ENCODE measurements at places on chromosomes 6 and 20. TPM values are rescaled to one million over a fixed set of nuclear protein-coding genes. Genes with fewer than 3 reads are reported as not detected.

DNA sequence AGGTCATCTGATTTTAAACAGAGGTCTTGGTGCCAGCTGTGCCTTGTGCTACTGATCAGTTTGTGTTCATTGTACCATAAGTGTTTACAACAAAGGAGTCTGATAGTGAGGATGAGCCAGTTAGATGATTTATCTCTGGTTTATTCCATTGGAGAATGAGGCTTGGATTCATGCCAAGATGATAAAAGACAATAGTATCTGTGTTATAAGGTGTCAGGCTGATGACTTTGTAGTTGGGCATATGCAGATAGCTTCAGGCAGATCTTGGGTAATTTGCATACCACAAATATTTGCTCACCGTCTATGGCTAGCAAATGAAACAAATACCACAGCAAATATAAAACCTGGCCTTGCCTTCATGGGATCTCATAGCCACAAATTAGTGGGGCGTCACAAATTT, 43.3 kb upstream of the PHACTR2 start:
- DNase-seq = no peak

DNA sequence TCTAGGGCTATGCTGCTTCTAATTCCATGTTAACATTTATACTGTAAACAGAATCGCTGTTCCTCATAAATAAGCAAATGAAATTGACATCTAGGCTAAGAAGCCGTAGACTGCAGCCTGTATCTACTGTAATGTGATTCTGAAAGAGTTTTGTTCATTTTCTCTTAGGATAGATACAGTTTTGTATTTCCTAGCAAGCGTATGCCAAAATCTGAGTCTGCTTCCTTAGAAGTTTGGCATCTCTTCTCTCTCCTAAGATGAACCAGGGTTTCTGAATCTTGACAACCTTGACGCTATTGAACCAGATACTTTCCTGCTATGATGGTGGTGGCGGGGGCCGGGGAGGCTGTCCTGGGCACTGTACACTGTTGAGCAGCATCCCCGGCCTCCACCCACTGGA, 198.0 kb downstream of the TSHZ2 start:
- DNase-seq = no peak

GRCh38 chr6:87721311-87721710, 19.3 kb upstream of the AKIRIN2 start:
- DNase-seq = no peak

- DNase-seq = no peak
These were observed 35.0 kb upstream of the CD93 start for GRCh38 chr20:23120936-23121750.

- DNase-seq = no peak
These were observed 641.7 kb upstream of the GJE1 start for GRCh38 chr6:141490982-141491381.

DNA sequence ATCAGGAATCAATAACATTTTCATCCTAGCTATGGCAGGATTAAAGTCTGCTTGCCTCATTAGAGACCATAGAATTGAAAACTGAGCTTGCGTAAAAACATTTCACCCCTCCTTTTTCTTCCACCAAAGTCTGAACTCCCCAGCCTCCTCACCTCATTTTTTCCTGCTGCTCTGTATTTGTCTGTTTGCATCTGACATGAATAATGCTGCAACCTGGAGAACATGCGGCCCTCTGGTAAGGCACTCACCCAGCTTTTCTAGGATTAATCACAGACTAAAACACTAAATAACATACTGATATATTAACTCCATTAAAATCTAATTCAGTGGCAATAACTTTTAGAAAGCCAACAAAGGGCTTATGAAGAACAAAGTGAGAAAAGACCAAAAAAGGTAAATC, 677.7 kb upstream of the NRSN1 start:
- DNase-seq = no peak

- no peak for DNase-seq
These were observed 295.3 kb upstream of the FOXQ1 start for GRCh38 chr6:1016329-1017302.

- DNase-seq = no peak
These were observed 872.9 kb upstream of the SLC35B3 start for GRCh38 chr6:9308284-9308683.

DNA sequence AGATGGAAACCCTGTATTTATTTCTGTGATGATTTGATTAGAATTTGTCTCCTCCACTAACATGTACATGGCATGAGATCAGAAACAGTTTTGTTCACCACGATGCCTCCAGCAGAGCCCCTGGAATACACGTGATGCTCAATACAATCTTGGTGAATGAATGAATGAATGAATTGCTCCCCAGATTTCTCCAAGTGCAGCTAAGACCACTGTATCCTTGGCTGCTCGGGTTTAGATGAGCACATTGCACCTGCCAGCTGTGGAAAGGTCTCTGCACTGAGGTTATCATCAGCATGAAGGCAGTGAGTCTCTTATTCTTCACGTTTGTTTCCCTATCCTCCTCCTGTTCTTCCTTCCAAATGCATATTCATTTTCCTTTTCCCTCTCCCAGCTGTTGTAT, 17.9 kb downstream of the CASS4 start:
- no peak for DNase-seq

DNA sequence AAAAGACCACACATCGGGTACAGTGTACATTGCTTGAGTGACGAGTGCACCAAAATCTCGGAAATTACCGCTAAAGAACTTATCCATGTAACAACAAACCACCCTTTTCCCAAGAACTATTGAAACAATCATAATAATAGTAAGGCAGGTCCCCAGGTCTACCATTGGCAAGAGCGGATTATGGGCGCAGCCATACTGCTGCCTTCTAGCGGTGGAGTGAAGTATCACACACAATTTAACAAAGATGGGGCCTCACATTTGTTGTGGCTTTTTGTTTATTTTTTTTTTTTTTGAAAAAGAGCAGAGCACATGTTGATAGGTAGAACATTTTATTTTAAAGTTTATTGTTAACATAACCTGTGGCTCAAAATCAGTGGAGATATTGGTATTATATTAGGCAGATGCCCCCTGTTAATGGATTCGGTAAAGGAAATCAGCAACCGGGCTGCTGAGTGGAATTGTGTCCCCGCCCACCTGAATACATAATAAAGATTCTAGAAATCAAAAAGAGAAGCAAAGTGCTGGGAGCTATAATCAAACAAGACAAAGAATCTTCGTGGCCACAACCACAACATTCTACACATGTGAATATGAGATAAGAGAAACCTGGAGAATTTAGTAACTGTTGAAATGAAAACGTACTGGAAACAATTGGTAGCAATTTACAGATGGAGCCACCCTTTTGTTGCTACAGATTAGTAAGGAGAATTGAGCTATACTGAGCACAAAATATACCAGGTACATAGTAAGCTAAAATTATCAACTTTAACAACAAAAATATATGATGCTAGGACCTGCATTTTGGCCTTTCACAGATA, 94.2 kb upstream of the EXOC2 start:
- no peak for DNase-seq

GRCh38 chr6:35624341-35625070, 64.2 kb downstream of the FKBP5 start:
- DNase-seq = no peak

DNA sequence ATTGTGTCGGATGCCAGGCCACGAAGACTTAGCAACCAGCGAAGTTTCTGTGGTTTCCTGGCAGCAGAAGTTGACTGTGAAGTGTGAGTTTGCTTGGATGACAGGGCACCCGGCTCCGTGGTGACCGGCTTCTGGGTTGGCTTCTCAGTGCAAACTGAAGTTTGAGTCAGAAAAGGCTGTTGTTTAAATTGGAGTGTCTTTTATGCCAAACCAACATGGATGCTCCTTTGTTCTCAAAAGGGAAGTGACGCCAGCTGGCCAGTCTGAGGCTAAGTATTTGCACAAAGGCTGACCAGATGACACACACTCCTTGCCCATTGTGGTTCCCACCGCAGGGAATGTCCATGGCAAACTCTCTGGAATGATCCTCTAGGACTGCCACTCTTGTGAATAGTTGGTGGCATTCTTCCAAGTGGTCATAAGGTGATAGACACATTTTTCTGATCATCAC, 164.8 kb upstream of the QKI start:
- no peak for DNase-seq

DNA sequence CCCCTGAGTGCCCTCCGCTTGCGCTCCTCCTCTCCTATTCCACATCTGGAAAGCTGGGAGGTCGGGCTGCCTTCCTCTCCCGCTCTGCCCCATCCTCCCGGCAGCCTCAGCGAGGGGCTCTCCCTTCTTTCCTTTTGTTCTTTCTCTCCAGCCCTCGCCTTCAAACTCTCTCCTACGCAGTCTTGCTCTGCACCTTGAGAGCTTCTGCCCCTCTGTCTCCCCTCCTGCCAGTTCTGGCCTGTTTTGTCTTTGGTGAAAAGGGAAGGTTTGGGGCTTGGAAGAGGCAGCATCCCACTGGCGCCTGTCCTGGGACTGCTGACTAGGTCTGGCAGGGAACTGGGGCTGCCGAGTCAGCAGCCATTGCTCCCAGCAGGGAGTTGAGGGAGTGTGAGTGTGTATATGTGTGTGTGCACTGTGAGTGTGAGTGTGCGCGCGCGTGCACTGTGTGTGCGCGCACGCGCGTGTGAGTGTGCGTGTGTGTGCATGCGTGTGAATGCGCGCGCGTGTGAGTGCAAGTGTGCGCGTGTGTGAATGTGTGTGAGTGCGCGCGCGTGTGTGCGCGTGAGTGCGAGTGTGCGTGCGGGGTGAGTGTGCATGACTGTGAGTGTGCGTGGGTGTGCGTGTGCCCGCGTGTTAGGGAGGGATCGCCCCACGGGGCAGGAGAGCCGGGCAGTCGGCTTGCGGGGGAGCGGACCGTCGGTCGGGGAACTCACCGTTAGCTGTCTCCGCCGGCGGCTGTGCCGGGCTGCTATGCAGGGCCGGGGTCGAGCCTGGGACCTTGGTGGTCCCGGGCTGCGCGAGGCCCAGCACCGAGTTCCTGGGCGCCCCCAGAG, 523 bp downstream of the CPXM1 start:
- no peak for DNase-seq

GRCh38 chr6:84072442-84072997, 38.9 kb downstream of the MRAP2 start:
- no peak for DNase-seq

DNA sequence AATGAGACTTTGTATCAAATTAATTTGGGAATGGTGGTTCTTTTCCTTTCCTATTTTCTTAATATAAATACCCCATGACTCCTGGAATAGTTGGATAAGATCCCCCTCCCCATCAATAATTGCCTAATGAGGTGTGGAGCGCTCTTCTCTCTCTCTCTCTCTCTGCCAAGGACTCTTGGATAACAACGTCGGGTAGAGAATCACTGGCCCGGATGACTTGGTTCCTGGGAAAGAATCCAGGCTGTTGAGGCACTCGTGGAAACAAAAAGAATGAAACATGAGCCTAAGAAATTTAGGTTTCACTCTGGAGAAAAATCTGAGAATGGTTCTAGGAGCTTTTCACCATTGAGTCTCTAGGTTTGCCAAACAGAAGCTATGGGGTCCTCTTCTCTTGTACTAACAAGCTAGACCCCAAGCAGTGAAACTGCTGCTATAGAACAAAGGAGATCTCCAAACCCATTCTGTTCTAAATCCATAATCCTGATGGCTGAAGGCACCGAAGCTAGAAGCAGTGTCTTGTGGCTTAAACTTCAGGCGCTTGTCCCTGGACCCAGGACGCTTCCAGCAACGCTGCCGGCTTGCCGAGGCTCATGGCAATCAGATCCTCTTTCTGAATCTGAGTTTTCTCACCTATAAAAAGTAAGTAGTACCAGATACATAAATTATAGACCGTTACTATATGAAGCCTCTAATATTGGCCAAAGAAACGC, 241.6 kb upstream of the BTBD3 start:
- no peak for DNase-seq

- DNase-seq = no peak
These were observed 30.3 kb downstream of the UTRN start for GRCh38 chr6:144315226-144315980.

DNA sequence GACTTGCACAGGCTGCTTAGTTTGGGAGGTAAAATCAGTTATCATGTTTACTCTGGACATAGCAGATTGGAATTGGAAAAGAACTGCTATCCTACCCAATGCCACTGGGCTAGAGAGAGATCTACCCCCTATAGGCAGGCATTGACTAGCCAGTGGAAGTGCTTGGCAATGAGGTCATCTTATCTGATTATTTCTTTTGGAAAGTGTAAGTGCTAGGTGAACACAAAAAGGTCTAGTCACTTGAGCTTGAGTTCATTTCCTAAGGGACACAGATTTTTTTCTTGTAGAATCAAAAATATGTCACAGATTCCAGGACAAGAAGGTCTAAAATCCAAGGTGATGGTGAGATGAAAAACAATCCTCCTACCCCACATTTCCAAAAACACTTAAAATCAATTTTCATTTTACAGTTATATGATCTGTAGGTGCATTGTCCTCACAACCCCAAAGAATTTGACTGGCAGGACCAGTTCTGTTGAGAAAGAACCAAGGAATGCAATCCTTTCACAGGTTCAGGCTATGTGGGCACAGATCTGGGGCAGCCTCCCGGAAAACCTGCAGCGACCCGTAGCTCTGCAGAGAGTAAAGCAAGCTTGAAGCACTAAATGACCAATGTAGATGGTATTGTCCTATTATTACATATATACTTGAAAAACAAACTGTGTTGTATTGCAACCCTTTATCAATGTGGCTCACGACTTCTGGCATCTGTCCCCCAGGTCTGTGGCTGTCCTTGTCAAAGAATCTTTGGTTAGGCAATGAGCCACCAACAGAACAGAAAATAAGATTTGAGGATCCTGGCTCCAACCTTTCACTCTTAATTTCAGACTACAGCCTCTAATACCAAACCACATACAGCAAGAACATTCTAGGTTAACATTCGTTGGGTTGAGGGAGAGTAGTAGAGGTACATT, 67.3 kb upstream of the ADTRP start:
- DNase-seq = no peak

GRCh38 chr6:162560891-162561290, 166.7 kb downstream of the PRKN start:
- no peak for DNase-seq

DNA sequence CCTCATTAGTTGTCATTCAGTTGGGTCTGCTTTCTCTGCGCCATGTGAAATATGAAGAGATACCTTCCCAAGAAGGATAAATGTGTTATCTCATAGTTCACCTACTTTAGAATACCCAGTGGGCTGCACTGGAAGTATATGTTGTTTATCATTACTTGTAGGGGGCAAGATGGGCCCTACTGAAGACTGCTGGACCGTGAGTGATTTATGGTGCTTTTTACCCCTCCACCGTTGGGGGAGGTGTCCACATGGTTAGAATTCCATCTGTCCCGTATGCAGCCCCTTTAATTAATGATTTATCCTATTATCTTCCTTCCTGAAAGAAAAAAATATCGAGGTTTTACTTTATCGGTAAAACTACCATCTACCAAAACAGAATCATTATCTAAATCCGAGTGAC, 97.0 kb downstream of the TSHZ2 start:
- no peak for DNase-seq

GRCh38 chr6:81451787-81452186, 300.7 kb downstream of the TENT5A start:
- no peak for DNase-seq

The DEFB132 gene
- total RNA-seq = not detected

The FAXC gene
- total RNA-seq = not detected

The ENPP5 gene
- 1.7 TPM for total RNA-seq

The UNC5CL gene
- 6.3 TPM for total RNA-seq

The SLC22A23 gene
- total RNA-seq = 12.1 TPM

The BTNL2 gene
- total RNA-seq = not detected

The OR12D2 gene
- total RNA-seq = not detected

Measured in T-cell (primary cell).